ENCODE measurements at places on chromosomes 1 and 21. TPM values are rescaled to one million over a fixed set of nuclear protein-coding genes. Genes with fewer than 3 reads are reported as not detected.

AGT gene
- under 0.01 TPM for total RNA-seq

GRCh38 chr1:227709451-227709850, 25.7 kb downstream of the JMJD4 start:
- no peak overlapping the region for H3K27ac ChIP-seq
- H3K27me3 ChIP-seq = no peaks in the 10 kb centered on the region
- H3K4me1 ChIP-seq = no peaks in the 10 kb centered on the region

- H3K4me3 ChIP-seq = no peak overlapping the region
- H3K27me3 ChIP-seq = no peaks in the 10 kb centered on the region
- no peaks in the 10 kb centered on the region for H3K36me3 ChIP-seq
Measured at GRCh38 chr1:229835226-229835625, 209.2 kb downstream of the URB2 start.

- peaks cover under 1% of the 10 kb centered on the region for H3K36me3 ChIP-seq
- DNase-seq = peak; percentile 89
- no peak overlapping the region for H3K4me3 ChIP-seq
- H3K4me1 ChIP-seq = peaks cover 36% of the 10 kb centered on the region
Measured at GRCh38 chr1:206705191-206705590, 20.5 kb downstream of the MAPKAPK2 start.

ATP1A2 gene
- under 0.01 TPM for total RNA-seq

GRCh38 chr1:160608941-160609340, 29.6 kb upstream of the CD84 start:
- H3K27ac ChIP-seq = no peak overlapping the region
- H3K4me1 ChIP-seq = no peaks in the 10 kb centered on the region
- no peaks in the 10 kb centered on the region for H3K36me3 ChIP-seq

LRRC39 gene
- total RNA-seq = 0.36 TPM

GNG4 gene
- 0.28 TPM for total RNA-seq

IFI44L gene
- 0.18 TPM for total RNA-seq

IGFN1 gene
- not detected for total RNA-seq

GRCh38 chr21:41333752-41334151, 17.2 kb downstream of the FAM3B start:
- no peak for DNase-seq
- peaks cover 2% of the 10 kb centered on the region for H3K27me3 ChIP-seq
- H3K4me3 ChIP-seq = no peak overlapping the region
- no peaks in the 10 kb centered on the region for H3K4me1 ChIP-seq
- H3K27ac ChIP-seq = no peak overlapping the region

DNA sequence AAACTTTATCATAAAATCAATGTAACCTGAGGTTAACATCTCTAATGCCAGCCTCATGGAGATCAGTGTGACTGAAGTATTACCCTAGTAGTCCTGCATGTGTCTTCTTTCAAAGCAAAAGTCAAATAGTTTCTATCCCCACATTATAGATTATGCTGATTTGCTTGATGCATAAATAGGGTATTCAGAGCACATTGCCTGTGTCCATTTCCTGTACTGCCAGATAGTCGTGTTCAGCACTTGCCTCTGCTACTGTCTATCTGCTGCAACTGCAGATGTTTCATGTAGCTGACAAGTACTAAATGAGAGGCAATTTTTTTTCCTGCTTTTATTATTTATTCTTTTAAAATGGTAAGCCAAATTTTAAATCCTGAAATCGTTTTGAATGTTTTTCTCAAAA, 348.7 kb downstream of the CHRM3 start:
- no peaks in the 10 kb centered on the region for H3K36me3 ChIP-seq
- no peaks in the 10 kb centered on the region for H3K4me1 ChIP-seq
- H3K27me3 ChIP-seq = no peaks in the 10 kb centered on the region
- no peak for DNase-seq

DNA sequence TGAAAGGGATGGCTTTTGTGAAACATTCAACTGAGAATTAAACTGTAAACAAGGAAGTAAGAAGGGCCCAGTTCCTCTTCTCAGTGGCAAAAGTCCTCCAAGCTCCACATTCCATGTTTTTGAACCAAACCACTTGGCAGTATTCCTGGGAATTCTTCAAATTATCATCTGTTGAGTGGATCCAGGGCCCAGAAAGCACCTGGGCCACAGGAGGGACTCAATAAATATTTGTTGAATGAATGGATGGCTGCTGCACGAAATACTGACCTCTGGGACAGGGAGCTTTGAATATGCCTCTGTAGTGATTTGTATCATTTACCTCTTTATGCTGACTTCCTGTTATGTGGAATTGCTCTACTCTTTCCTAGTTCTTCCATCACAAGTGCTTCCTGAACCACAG, 4.7 kb downstream of the SLC35F3 start:
- no peak overlapping the region for H3K4me3 ChIP-seq
- no peaks in the 10 kb centered on the region for H3K36me3 ChIP-seq
- DNase-seq = no peak

GRCh38 chr1:96329121-96329520, 392.5 kb upstream of the PTBP2 start:
- H3K36me3 ChIP-seq = no peaks in the 10 kb centered on the region
- peak; percentile 56 for DNase-seq
- no peaks in the 10 kb centered on the region for H3K27me3 ChIP-seq
- H3K27ac ChIP-seq = no peak overlapping the region

SPRR2G gene
- total RNA-seq = not detected

- no peaks in the 10 kb centered on the region for H3K27me3 ChIP-seq
- no peak overlapping the region for H3K4me3 ChIP-seq
- H3K27ac ChIP-seq = no peak overlapping the region
- peaks cover 13% of the 10 kb centered on the region for H3K4me1 ChIP-seq
Measured at GRCh38 chr1:25885602-25886001, 10.1 kb upstream of the PAQR7 start.

DNA sequence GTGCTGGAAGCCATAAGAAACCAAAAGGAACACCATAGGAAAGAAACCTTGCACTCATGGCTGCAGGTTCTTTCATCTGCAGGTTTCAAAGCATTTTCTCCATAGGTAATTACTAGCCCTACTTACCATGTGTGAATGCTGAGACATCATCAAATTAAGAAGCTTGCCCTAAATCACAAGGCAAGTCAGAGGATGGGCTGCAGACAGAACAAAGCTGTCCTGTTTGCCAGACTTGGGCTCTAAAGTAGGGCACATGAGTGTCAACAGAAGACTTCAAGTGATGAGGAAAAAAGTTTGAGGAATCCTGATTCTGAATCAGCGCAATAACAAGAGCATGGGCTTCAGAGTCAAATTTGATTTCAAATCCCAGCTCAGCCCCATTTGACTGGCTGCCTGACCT, 5.8 kb upstream of the EPS15 start:
- no peak overlapping the region for H3K27ac ChIP-seq
- no peak for DNase-seq
- H3K4me3 ChIP-seq = no peak overlapping the region
- H3K36me3 ChIP-seq = no peaks in the 10 kb centered on the region
- H3K4me1 ChIP-seq = peaks cover 4% of the 10 kb centered on the region
- no peaks in the 10 kb centered on the region for H3K27me3 ChIP-seq

DNA sequence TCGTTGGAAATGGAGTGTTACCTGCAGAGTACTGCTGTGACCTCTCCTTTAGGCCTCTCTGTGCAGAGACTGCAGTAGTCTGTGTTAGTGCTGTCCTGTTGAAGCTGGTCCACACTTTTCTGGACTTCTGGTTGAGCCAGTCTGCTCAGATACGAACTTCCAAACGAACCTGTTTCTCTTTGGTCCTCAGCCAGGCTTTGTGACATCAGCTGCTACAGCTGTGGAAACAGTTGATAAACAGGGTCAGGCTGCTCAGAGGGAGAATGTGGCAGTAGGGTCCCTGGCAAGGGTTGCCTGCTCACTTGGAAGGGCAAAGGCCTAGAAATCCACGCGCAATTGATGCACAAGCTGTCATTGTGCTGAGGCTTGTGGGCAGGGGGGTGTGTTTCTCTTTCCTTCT, 98.8 kb downstream of the NOS1AP start:
- H3K36me3 ChIP-seq = no peaks in the 10 kb centered on the region
- no peaks in the 10 kb centered on the region for H3K4me1 ChIP-seq

DNA sequence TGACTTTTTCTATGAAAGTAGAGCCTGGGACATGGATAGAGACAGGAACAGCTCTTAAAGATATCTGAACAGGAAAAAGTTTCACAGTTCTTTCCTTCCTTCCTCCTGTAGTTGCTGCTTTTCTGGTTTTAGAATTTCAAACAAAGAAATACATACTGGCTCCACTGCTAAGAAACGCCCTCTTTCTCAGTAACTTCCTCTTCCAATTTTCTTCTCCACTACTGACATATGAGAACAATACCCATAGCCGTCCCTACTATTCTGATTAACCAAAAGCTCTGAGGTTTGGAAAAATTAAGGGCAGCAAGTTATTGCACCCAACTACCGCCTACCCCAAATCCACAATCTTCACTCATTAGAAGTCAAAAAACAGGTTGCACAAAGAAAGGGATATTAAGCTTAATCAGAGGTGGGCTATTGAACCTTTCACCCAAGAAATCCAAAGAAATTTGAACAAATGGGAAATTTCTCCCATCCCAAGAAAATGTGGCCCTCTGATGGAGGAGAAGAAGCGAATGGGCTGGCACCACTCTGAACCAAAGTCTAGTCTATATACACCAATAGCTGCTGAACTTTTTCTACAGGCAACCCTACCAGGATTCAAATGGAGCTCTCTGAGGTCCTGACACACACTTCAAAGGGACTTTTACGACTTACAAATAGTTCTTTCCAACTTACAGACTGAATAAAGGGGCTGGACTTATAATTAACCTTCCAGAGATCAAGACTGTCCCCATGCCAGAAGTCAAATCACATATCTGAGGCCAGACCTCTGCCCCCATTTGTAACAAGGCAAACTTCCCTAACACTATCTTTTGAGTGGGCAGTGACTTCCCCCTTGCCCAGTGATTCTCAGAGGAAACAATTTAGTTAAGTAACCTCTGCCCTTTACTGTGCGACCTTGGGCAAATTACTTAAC, 1.7 kb downstream of the WASF2 start:
- peaks cover 6% of the 10 kb centered on the region for H3K4me1 ChIP-seq
- H3K36me3 ChIP-seq = no peaks in the 10 kb centered on the region
- peak overlapping the region; percentile 79 for H3K4me3 ChIP-seq
- DNase-seq = peak; percentile 33

SDF4 gene
- 69.4 TPM for total RNA-seq

MAP3K6 gene
- 5.3 TPM for total RNA-seq

DNA sequence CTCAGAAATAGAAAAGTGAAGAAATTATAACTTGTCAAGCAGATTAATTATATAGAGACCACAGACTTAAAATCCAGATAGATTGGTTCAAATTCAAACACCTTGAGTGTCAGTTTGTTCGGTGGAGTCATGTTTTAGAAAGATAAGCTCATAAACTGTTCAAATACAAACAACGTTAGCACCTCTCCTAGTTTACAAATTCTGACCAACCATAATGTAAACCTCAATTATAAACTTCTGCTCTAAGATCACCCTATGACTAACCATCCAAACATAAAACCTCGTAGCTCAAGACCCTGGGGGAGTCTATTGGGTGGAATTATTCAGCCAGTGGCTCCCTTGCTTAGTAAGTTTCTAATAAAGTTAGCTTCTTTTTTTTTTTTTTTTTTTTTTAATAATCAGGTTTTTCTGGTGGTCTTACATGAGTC, 12.4 kb downstream of the CBR1 start:
- H3K4me1 ChIP-seq = peaks cover 4% of the 10 kb centered on the region
- H3K36me3 ChIP-seq = no peaks in the 10 kb centered on the region
- H3K4me3 ChIP-seq = no peak overlapping the region

DNA sequence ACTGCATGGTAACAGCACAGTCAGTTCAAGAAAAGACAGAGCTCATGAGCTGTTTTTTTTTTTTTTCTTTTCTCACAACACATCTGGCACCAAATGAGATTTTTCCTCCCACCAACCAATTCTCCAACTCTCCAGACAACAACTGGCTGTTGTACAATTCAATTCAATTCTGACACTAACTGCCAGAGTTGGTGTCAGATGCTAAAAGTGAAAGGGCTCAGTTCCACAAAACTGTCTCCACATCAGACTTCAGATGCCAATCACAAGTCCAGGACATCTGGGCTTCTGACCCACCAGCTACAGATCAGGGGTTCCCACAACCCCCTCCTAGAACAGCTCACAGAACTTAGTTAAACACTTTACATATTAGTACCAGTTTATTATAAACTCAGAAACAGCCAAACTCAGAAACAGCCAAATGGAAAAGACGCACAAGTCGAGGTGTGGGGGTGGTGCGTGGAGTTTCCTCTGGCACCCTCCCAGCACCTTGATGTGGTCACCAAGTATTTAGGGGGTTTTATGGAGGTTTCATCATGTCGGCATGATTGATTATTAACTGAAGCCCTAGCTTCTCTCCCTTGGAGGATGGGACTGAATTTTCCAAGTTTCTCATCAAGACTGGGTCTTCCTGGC, 39.2 kb upstream of the LRRC8D start:
- H3K27me3 ChIP-seq = peaks cover 4% of the 10 kb centered on the region
- no peaks in the 10 kb centered on the region for H3K36me3 ChIP-seq
- DNase-seq = no peak
- no peak overlapping the region for H3K27ac ChIP-seq
- peaks cover 3% of the 10 kb centered on the region for H3K4me1 ChIP-seq

- no peaks in the 10 kb centered on the region for H3K4me1 ChIP-seq
- peak; percentile 19 for DNase-seq
- no peaks in the 10 kb centered on the region for H3K36me3 ChIP-seq
- H3K27ac ChIP-seq = no peak overlapping the region
- H3K4me3 ChIP-seq = no peak overlapping the region
Measured at GRCh38 chr21:44892536-44893277, 19.2 kb upstream of the PTTG1IP start.

GRCh38 chr1:68958958-68959357, 462.1 kb upstream of the DEPDC1 start:
- H3K27ac ChIP-seq = no peak overlapping the region
- no peak overlapping the region for H3K4me3 ChIP-seq
- H3K4me1 ChIP-seq = no peaks in the 10 kb centered on the region
- no peak for DNase-seq

DNA sequence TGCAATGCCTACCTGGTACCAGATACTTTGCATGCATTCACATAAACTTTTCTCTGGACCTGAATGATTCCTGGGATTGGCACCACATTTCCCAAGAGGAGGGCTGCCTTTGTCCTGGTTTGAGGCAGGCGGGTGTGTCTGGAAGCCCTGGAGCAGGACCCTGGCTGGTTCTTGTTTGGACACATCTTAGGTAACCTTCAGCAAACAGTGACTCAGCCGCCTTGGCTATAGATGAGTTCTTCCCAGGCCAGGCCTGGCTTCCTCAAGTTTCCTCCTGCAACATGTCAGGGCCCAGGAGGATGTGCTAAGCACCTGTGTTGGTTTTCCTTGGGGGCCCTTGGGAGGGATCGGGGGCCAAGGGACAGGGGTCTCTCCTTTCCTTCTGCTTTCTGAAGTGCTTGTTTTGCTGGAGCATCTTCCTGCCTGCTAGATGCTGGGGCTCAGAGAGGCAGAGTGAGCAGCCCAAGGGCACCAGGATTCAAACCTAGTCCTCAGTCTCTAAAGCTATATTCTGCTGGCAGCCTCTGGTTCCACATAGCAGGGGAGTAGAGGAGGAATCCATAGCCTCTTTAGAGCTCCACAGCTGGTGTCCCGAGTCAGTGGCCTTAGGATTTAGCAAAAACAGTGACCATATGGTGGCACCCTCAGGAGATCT, 38.2 kb downstream of the PAX7 start:
- DNase-seq = no peak
- H3K36me3 ChIP-seq = no peaks in the 10 kb centered on the region
- no peaks in the 10 kb centered on the region for H3K4me1 ChIP-seq
- H3K27me3 ChIP-seq = peaks cover 2% of the 10 kb centered on the region
- H3K4me3 ChIP-seq = no peak overlapping the region

- no peaks in the 10 kb centered on the region for H3K36me3 ChIP-seq
- no peak overlapping the region for H3K4me3 ChIP-seq
- no peak for DNase-seq
- no peak overlapping the region for H3K27ac ChIP-seq
Measured at GRCh38 chr1:167516404-167517388, 1.6 kb downstream of the CD247 start.

- H3K36me3 ChIP-seq = no peaks in the 10 kb centered on the region
- no peaks in the 10 kb centered on the region for H3K4me1 ChIP-seq
- no peak for DNase-seq
- no peak overlapping the region for H3K4me3 ChIP-seq
Measured at GRCh38 chr1:194445244-194445643, 1258.8 kb upstream of the B3GALT2 start.

Data from IMR-90 (cell line).